Esophagus squamous epithelium (tissue), 5 donors: ENCODE measurements at places on chromosomes 1 and 21. TPM values are rescaled to one million over a fixed set of nuclear protein-coding genes. Genes with fewer than 3 reads are reported as not detected.
A peak's percentile ranks its signal among the peaks of the same experiment; 100 is the strongest.

GRCh38 chr1:45863218-45863617 is 59.8 kb downstream of the MAST2 start:
- no peak for DNase-seq
- no peak overlapping the region for H3K4me3 ChIP-seq
- no peaks in the 10 kb centered on the region for H3K36me3 ChIP-seq
- H3K27ac ChIP-seq = no peak overlapping the region

GRCh38 chr1:200275415-200275814 is 134.4 kb downstream of the ZNF281 start:
- H3K27ac ChIP-seq = no peak overlapping the region
- H3K4me3 ChIP-seq = no peak overlapping the region
- H3K27me3 ChIP-seq = peaks cover 11% of the 10 kb centered on the region
- H3K4me1 ChIP-seq = no peaks in the 10 kb centered on the region

DNA sequence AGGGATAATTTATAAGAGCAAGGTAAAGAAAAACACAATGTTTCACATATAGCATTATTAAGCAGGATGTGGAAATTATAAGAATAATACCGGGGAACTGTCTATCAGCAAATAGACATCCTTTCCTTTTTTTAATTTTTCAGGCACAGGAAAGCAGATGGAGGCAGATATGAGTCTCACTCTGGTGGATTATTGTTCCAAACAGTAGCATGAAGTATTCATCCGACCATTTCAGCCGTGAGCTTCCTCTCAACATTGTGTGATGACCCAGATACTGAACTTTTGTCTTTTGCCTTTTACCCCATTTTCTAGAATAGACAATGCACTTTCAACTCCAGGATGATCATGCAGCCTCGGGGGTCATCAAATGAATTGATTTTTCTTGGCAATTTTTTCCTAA is 599.8 kb downstream of the ADGRL2 start:
- H3K27me3 ChIP-seq = no peaks in the 10 kb centered on the region
- no peak for DNase-seq
- H3K27ac ChIP-seq = no peak overlapping the region
- H3K36me3 ChIP-seq = no peaks in the 10 kb centered on the region
- no peaks in the 10 kb centered on the region for H3K4me1 ChIP-seq
- H3K4me3 ChIP-seq = no peak overlapping the region

GRCh38 chr1:154729577-154729976 is 121.6 kb upstream of the ADAR start:
- H3K27me3 ChIP-seq = no peaks in the 10 kb centered on the region
- no peak for DNase-seq
- H3K4me3 ChIP-seq = no peak overlapping the region
- peak overlapping the region; percentile 74 for H3K27ac ChIP-seq
- peaks cover 3% of the 10 kb centered on the region for H3K4me1 ChIP-seq
- H3K36me3 ChIP-seq = no peaks in the 10 kb centered on the region

- H3K4me1 ChIP-seq = no peaks in the 10 kb centered on the region
- H3K4me3 ChIP-seq = no peak overlapping the region
- peaks cover 50% of the 10 kb centered on the region for H3K36me3 ChIP-seq
- no peaks in the 10 kb centered on the region for H3K27me3 ChIP-seq
These were observed 85.2 kb downstream of the SDCCAG8 start for GRCh38 chr1:243341074-243341473.

GRCh38 chr1:32363713-32364112 is 1.4 kb downstream of the TSSK3 start:
- no peak for DNase-seq
- peaks cover 32% of the 10 kb centered on the region for H3K36me3 ChIP-seq
- no peak overlapping the region for H3K4me3 ChIP-seq
- H3K4me1 ChIP-seq = peaks cover 22% of the 10 kb centered on the region

NCSTN gene
- 49.8 TPM for total RNA-seq

WNT3A gene
- total RNA-seq = 0.76 TPM
